H1 (cell line): ENCODE measurements at places on chromosomes 12 and 14. TPM values are rescaled to one million over a fixed set of nuclear protein-coding genes. Genes with fewer than 3 reads are reported as not detected.

Gene SLC15A4
- total RNA-seq: 22.6 and 22.7 TPM in 2 replicates

DNA sequence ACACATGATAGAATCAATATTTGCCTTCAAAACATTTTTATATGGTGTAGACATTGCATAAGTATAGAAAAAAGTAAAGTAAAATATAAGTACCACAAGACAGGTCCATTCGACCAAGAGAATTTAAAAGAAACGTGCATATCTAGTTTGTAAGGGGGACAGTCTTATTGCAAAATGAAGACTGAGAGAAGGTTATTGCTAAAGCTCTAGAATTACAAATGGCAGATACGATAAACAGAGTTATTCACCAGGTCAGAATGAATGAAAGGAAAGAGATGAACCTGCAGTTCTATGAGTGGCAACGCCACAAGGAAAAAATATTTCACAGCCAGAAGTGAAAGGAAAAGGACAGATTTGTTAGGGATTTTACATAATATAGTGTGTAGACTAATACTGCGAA lies 224.8 kb downstream of the PTPRO start:
- DNase-seq: no peak

DNA sequence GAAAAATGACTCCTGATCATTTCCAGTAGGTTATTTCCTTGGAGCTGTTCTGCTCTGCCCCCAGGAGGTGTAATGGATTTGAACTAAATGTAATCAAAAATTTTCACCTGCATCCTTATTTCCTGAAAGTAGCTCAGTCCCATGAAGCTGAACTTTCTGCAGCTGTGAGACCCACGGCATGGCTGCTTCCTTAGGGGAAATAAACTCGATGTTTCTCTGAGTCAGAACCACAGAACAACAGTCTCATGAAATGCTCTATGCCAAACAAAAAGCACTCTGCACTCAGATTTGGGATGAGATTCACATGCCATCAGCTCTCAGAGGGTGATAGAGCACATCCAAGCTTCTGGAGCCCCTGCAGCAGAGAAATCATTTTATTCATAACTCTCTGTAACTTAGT lies 224.1 kb upstream of the PLEKHG7 start:
- DNase-seq: no peak

Gene KRT82
- total RNA-seq: not detected in 2 replicates

Gene CCDC197
- total RNA-seq: not detected in 2 replicates

Gene TM9SF1
- total RNA-seq: 22.2 and 25.3 TPM in 2 replicates

Gene PROX2
- not detected in 2 replicates for total RNA-seq

- DNase-seq: no peak
Observed at GRCh38 chr14:59177262-59177661, 11.2 kb upstream of the DAAM1 start.

DNA sequence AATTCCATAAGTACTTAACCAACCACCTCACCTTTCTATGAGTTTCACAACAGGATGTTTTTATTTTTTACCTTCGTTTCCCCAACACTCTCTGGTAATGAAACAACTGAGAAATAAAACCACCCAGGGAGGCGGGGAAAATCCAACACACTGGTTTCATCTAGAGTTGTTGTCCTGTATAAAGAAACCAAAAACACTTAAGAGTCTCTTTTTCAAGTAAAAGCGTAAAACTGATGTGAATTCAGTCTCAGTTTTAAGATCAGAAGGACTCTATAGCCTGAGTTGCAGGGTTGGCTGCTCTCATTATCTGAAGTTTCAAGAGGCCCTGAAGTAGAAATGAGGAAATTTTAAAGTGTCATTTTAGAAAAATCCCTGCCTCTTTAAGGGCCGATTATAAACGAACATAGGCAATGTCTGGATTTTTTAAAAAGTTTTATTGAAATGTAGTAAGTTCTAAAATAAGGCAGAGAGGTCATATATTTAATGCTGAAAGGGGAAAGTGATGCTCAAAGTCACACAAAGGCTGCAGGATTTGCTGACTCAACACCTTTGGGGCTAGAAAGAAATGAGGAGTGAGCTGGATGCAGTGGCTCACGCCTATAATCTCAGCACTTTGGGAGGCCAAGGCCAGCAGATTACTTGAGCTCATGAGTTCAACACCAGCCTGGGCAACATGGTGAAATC lies 27.2 kb downstream of the HIGD1C start:
- DNase-seq: no peak

Gene MYL2
- not detected in 2 replicates for total RNA-seq

Gene GLRX5
- 84.8 and 88.8 TPM in 2 replicates for total RNA-seq

- no peak for DNase-seq
Observed at GRCh38 chr12:73372856-73373255, 1100.7 kb downstream of the TRHDE start.

- DNase-seq: no peak
Observed at GRCh38 chr14:88660056-88660455, 97.2 kb downstream of the ZC3H14 start.

Gene CIDEB
- not detected in 2 replicates for total RNA-seq

GRCh38 chr14:105495990-105496830 lies 5.2 kb downstream of the TEDC1 start:
- no peak for DNase-seq

Gene BCDIN3D
- total RNA-seq: 2.4 and 2.5 TPM in 2 replicates

GRCh38 chr14:69775012-69775411 lies 8.1 kb downstream of the SRSF5 start:
- DNase-seq: no peak

- DNase-seq: peak; percentile 39
Observed at GRCh38 chr14:104112609-104113571, 25.5 kb upstream of the KIF26A start.

DNA sequence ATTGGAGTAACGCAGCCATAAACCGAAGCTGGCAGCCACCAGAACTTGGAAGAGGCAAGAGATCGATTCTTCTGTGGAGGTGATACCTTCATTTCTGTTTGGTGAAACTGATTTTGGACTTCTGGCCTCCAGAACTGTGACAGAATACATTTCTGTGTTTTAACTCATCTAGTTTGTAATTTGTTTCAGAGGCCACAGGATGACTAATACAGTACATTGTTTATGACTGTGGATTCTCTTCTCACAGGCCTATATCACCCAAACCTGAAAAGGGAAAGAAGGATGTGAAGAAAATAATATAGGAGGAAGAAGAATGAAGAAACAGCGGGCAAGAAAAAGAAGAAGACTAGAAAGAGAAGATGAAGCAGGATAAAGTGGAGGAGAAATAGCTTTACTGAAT lies 263.8 kb upstream of the DIO2 start:
- no peak for DNase-seq

DNA sequence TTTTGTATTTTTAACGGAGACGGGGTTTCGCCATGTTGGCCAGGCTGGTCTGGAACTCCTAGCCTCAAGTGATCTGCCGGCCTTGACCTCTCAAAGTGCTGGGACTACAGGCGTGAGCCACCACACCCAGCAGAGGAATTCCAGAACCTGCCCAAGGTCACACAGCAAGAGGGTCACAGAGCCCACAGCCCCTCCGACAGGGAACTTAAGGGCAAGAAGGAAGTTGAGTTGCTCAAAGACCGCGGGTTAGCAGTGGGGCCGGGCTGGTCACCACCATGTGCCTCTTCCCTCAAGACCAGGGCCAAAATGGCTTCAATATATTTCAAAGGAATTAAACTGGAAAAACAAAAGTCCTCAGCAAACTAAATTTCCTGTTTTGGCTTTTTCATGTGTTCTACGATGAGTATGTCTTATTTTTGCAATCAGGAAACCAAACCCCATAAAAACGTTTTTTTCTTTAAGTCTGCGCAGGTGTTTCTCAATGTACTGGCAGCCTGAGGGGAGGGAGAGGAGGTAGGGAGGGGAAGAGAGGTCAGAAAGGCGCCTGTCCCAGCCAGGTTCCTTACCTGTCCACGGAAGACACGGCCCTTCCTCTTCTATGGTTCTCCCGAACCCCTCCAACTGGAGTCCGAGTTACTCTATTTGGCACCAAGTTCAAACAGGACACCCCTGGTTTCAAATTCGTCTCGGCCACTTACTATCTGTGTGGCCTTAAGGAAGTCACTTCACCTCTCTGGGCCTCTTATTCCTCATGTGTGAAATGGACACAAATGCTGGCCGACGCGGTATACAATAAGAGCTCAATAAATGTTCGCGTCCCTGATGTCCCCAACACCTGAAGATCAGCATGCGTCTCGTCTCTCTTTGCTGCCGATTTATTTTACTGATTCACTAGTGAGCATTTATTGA lies 778 bp downstream of the SLC8B1 start:
- DNase-seq: no peak

DNA sequence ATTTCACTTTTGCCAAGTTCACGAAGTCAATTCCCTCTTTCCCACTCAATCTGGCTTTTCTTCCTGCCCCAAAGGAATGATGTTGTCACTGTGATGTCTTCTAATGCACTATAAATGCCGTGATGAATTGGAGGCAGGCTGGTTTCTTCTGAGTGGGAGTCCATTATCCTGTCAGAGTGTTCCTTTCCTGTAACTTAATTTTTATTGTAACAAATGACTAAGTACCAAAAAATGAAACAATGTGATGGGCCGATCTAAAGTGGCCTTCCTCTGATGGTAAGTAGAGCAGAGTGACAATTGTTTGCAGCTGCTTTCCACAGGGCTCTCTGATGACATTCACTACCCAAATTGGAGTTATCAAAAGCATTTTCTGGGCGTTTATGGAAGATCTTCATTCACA lies 22.2 kb downstream of the TMEM30B start:
- no peak for DNase-seq

Gene IL26
- not detected in 2 replicates for total RNA-seq

Gene GLT1D1
- 3.6 and 4.1 TPM in 2 replicates for total RNA-seq

DNA sequence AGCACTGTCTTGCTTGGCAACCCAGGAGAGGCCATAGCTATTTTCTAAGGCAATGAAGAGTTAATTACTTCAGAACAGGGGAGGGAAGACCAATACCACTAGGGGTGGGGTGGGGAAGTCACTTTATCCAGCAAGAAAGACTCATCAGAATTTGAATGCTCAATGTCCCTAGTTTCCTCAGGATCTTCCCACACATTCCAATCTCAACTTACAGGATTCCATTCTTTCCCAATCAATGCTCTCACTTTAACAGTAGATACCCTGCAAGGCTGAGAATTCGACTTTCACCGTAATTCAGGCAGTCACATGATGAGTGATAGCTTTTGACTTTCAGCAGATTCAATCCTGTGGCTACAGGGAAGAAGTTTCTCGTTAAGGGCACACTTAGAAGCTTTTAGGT lies 526.6 kb upstream of the SEL1L start:
- DNase-seq: no peak

GRCh38 chr14:56812364-56813141 lies 2.3 kb upstream of the OTX2 start:
- DNase-seq: peak; percentile 58

GRCh38 chr14:56125772-56126636 lies 7.8 kb downstream of the PELI2 start:
- DNase-seq: no peak

Gene PRICKLE1
- 22.4 and 26.1 TPM in 2 replicates for total RNA-seq

DNA sequence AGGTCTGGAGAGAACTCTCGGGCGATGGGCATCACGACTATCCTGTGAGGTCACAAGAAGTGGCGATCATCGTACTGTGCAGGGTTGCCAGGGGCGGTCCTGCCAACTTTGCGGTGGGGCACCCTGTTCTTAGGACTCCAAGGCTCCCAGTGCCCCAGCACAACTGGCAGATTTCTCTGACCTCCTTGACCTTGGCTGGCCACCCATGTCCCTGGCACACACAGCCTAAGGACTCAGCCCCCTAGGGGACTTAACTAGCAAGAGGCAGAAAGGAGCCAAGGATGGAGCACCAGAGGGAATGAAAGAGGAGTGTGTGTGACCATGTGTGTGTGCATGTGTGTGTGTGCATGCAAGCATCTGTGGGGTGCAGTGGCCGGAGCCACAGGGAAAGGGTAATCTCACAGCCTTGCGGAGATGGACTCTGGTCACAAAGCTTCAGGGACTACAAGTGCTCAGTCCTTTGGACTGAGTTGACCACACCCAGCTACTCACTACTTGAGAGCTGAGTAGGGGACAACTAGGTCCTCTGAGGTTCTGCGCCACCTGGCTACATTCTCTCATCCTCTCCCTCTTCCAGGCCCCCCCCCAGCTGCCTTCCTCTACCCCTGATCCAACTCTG lies 13.7 kb downstream of the SLC48A1 start:
- DNase-seq: no peak

DNA sequence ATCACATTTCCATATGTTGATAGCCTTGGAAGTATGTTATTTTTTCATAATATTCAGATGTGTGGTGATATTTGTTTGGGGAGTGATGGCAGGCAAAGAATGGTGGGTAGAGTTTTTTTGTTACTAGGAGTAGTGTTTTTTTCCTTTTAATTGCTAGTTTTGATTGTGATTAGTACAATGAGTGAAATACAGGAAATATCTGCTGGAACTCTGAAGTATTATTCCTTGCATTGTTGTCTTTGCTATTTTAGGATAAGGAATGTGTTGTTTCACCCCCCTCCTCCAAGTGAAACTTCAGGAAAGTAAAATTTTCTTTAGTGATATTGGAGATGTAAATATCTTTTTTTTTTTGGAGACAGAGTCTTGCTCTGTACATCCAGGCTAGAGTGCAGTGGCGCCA lies 105.4 kb downstream of the DIP2B start:
- no peak for DNase-seq

GRCh38 chr12:47282206-47282605 lies 202.4 kb upstream of the AMIGO2 start:
- no peak for DNase-seq

DNA sequence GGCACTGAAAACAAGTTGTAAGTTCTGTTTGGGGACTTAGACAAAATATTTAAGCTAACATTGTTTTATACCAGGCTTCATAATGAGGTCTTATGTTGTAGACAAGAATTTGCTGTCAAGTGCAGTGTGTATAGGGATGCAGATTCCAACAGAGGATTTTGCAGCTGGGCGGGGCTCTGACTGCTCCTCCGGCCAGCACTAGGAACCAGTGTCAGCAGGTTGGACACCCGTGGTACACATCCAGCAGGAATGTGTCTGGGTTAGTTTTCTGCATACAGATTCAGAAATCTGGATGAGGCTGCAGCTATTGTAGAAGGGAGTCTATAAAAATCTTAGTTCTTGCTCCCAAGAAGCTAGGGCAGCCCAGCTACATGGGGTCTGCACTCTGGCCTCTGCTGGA lies 194.3 kb upstream of the RBM19 start:
- DNase-seq: no peak

DNA sequence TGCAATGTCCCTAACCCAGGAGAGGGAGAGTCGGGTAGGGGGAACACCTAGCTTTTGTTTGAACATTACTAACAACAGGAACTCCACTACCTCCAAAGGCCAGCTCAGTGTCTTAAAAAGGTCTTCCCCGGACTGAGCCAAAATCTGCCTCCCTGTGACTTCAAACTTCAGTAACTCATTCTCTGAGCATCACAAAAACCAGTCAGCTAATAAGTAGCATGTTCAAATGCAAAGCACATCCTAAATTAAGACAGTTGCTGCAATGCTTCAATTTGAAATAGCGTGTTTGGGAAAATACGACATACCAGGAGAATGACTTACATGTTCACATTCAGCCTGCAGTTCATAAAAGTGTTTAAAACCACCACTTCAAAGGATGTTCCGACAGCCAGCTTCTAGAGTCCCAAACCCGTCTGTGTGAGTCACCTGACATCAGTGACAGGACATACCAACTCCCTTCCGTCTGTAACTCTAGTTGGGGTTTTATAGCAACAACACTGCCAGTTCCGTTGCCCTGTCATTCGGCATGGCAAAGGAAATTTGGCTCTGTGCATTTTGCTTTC lies 13.0 kb downstream of the ZFP36L1 start:
- no peak for DNase-seq

Gene ATN1
- 69.6 and 73.4 TPM in 2 replicates for total RNA-seq

- DNase-seq: no peak
Observed at GRCh38 chr12:72995616-72996015, 723.4 kb downstream of the TRHDE start.
